ENCODE measurements at places on chromosomes 7 and 10.

DNA sequence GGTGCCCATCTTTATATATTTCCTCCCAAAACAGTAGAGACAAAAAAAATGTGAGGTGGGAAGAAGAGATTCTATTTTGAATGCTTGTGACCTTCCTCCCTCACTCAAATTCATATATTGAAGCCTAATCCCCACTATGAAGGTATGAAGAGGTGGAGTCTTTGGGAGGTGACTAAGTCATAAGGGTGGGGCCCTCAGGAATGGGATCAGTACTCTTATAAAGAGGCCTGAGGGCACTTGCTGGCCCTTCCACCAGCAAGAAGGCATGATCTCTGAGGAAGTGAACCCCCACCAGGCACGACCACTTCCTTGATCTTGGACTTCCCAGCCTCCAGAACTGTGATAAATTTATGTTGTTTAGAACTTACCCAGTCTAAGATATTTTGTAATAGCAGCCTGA, 517.2 kb upstream of the CNTNAP2 start:
- DNase-seq: no peak

DNA sequence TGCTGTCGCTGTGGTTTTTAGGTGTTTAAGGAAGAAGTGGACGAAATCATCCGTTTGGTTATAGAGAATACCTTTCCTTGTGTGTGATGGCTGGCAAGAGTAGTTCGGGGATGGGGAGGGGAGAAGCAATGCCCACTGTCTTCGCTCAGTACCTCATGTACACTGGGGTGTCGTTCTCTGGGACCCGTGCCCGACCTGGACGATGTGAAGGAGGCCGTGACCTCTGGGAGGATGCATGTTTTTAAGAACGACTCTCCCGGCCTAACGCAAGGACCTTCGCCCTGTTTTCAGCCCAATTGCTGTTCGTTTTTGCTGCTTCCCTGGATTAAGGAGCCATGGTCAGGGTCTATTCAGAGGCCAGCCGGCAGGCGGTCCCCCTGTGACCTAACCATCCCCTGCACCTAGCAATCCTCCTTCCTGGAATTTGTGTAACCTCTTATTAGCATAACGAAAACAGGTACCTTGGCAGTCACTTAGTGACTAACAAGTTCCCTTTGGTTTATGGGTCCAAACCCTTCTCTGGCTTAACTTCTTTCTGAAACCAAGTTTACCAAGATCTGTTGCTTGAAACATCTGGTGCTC, 1.3 kb downstream of the NFE2L3 start:
- peak; percentile 41 for DNase-seq

DNA sequence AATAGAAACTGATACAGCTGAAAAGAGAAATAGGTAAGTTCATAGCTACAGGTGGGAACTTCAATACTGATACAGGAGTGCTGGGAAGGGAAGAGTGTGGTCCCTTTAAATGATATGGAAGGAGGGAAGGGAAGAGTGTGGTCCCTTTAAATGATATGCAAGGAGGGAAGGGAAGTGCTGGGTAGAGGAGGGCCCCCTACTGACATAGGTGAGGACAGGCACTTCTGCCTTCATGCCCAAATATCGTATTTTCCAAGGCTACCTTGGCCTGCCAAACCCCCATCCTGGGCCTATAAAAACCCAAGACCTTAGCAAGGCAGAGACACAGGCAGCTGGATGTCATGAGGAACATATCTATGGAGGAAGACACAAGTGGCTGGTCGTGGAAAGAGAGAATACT, 92.3 kb downstream of the MAGI2 start:
- DNase-seq: no peak

DNA sequence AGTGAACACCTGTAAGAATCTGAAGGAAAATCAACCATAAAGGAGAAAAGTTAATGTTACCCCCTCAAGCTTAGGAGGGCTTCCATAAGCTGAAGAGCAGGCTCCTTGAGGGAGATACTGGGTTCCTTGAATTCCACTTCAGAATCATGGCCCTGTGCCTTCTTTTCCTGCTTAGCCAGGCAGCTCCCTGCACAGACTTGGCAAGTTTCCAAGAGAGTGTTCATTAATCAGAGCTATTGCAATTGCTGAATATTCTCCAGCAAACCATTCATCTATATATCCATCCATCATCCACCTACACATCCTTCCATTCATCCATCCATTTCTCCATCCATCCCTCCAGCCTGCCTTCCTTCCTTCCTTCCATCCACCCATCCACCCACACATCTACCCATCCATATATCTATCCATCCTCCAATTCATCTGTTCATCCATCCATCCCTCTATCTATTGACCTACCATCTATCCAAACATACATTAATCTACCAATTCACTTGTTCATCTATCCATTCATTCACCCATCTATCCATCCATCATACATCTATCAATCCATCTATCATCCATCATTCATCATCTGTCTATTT, 574.4 kb downstream of the PTPRN2 start:
- DNase-seq: no peak

DNA sequence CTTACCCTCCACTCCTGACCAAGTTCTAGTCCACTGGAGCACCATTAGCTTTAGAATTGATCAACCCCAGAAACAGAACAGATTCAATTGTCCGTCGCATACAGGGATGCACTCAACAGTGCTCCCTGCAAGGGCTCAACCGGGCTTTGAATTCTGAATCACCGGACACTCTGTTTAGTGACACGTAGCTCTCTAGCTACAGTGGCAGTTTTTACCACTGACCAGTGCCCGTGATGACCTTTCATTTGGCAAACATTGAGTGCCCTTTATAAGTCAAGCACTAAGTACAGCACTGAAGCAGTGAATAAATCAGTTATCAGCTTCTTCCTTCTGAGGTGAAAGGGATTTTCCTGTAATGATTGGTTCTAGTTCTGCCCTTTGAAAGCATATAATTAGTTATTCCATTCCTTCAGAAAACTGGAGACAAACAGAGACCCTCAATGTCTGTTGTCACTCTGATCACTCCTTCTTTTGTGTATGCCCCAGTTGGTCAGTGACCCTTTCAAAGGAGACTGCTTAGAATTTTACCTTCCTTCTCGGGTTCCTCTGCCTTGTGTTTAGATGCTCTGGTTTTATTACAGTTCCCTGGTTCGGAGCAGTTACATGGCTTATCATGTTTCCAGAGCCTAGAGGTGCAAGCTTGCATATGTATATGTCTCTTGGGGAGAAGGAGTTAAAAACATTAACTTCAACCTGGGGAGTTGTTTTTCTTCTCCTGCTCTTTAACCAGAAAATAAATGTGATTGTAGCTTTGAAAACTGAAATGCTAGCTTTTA, 68.9 kb downstream of the ZNF365 start:
- no peak for DNase-seq

GRCh38 chr7:69169386-69169785, 428.9 kb upstream of the AUTS2 start:
- no peak for DNase-seq

DNA sequence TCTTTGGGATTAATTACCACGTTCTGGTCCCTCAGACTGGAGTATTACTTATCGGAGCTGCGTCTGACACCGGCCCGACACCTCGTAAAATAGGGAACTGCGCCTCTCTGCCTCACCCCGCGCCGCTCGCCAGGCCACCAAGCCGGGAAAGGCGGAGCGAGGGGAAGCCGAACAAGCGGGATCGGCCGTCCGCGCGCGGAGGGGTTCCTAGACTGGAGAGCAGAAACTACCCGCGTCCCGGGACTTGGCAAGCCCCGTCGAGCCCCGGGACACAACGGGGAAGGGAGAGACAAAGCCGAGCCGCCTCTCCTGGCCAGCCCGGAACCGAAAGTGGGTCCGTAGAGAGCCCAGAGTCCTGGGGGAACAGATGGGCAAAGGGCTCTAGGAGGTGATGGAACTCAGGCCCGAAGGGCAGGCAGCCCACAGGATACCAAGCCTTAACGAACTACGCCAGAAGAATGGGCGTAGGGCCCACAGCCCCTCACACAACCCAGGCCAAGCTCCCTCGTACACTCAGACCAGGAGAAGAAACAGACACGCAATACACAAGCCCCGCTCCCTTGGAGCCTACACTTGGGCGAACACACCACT, 6.5 kb downstream of the LBX1 start:
- no peak for DNase-seq

DNA sequence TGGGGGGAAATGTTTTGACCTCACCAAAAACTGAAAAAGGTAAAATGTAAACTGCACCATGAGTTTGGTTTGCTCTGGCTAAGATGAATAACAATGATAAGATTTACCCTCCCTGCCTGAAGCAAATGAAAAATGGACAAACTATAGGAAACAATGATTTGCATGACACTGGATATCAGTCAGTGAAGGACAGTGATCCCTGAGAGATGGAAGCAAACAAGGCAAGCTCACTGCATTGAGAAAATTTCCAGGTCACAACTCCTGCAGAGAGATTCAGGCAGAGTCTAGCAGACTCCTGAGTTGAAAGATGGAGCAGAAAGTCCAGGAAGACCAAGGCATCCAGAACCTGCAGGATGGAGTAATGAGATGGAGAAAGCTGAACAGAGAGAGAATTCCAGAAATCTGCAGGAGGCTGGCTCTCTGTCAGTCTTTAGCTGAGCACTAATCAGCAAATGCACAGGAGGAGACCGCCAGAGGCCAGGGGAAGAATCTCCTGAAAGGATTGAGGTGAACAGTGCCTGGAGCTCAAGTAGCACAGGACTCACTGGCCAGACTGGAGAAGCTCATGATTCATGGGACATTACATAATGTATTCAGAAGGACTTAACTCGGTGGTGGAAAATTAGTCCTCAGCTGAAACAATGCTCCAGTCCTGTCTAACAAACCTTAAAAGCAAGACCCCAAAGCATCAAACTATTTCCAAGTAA, 51.2 kb upstream of the PALS2 start:
- DNase-seq: no peak

GRCh38 chr10:74928742-74929191, 102.4 kb downstream of the KAT6B start:
- no peak for DNase-seq

DNA sequence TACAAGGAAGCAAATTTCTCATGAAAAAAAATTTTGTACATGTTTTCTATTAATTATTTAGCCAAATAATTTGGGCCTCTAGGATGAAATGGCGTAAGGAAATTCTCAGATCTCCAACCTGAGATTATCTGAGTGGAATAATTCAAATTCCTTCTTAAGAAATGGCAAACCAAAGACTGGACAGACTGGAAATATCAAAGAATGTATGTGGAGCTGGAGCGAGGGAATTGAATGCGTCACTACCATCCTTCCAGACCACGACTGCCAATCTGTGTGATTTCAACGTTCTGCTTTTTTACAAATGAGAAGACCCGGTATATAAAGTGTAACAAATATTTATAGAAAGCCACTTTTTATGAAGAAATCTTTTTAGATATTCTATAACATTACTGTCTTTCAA, 12.4 kb upstream of the BLNK start:
- DNase-seq: no peak

- peak; percentile 0 for DNase-seq
Measured at GRCh38 chr7:57305192-57305748, 144.7 kb upstream of the ZNF716 start.

GRCh38 chr7:25567430-25567829, 339.1 kb upstream of the NPVF start:
- DNase-seq: no peak

- no peak for DNase-seq
Measured at GRCh38 chr7:89246196-89246595, 450.7 kb upstream of the TEX47 start.

DNA sequence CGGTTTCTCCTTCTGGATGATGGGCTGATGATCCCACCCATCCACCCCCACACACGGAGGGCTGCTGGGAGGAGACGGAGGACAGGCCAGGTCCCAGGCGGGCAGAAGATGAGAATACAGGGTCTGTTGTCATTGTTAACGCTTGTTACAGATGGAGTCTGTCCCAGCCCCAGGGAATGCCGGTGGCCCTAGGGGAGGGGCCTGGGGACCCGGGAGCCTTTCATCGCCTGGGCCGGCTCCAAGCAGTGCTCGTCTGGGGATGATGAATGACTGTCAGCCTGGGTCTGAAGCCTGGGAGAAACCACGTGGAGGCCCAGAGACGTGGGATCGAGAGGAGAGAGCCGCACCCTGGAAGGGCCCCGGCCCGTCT, 69.2 kb downstream of the UNCX start:
- no peak for DNase-seq

GRCh38 chr7:506391-506831, 13.2 kb downstream of the PDGFA start:
- no peak for DNase-seq

GRCh38 chr10:70714951-70715350, 42.6 kb downstream of the ADAMTS14 start:
- no peak for DNase-seq

DNA sequence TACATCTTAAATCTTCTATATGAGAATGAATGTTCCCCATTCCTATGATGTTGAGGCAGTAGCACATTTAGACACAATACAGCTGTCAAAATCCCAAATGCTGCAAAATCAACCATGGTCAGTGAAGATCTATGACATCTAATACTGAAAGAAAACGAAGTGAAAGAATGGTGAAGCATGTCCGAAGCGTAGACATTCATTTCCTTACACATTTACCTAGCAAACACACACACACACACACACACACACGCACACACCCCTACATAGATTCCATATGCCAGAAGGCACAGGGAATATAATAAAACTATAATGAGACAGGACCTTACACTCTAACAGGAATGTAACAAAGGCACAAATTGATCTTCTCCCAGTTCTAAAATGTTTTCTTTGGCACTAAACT, 32.5 kb downstream of the CCDC6 start:
- DNase-seq: no peak

DNA sequence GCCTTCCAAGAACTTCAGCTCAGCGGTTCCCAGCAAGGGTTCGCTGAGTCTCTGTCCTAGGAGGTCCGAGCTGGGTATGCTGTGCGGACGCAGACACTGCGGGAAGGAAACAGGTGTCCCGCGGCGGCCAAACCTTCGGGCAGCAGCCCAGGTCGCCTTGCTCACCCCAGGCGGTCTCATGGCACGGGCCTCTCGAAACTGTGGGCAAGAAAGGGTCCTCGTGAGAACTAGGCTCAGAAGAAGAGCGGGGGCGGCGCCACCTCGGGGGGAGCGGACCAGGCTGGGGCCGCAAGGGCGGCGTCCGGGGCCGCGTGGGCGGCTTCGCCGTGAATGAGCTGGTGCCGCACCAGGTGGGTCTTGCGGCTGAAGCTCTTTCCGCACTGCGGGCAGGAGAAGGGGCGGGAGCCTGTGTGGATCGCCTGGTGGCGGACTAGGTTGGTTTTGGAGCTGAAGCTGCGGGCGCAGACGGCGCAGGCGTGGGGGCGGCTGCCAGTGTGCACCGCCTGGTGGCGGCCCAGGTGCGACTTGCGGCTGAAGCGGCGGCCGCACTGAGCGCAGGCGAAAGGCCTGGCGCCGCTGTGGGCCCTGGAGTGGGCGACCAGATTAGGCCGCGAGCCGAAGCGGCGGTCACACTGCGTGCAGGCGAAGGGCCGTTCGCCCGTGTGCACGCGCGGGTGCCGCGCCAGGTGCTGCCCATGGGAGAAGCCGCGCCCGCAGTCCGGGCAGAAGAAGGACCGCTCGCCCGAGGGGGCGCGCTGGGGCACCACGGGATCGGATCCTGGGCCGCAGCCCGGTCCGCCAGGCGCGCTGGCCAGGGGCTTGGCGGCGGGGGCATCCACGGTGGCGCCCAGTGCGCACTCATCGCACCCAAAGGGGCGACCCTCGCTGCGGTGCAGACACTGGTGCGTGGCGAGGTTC, 8.6 kb downstream of the ZNF467 start:
- DNase-seq: no peak

GRCh38 chr10:124205432-124205831, 112.0 kb upstream of the CHST15 start:
- no peak for DNase-seq

- no peak for DNase-seq
Measured at GRCh38 chr10:120475844-120476791, 19.1 kb downstream of the PLPP4 start.

GRCh38 chr10:114311023-114311422, 72.0 kb downstream of the VWA2 start:
- no peak for DNase-seq
